ENCODE measurements at places on chromosomes 7 and 10.
A peak's percentile ranks its signal among the peaks of the same experiment; 100 is the strongest.

GRCh38 chr7:120293027-120293426 is 20.1 kb downstream of the KCND2 start:
- no peak for DNase-seq

- no peak for DNase-seq
Observed at GRCh38 chr7:84039432-84039831, 155.2 kb downstream of the SEMA3A start.

- DNase-seq = peak; percentile 46
Observed at GRCh38 chr7:129664029-129665012, 52.8 kb downstream of the NRF1 start.

- no peak for DNase-seq
Observed at GRCh38 chr7:41142904-41143473, 559.9 kb downstream of the INHBA start.

DNA sequence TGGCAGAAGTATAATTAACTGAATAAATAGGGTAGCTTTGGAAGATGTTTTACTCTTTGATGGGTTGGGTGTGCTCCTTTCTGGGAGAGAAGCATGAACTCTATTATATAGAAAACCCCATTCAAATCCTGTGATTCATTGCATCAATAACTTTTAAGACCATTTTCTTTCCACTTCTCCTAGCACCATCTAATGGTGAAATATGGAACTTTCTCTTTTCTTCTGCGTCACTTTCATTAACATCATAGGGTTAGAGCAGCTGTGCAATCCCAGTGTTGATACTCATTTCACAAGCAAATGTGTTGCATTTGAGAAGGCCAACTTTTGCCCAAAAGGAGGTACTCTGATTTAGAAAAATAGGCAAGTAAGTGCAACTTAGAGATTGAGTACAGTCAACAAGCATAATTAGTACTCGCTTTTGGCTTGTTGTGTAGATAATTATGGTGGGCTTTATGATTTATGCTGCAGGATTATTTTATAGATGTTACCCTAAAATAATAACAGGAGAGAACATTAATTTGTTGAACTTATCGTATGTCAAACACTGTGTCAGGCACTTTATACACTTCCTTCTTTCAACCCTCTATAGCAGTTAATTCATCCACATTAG is 92.9 kb downstream of the CPED1 start:
- peak; percentile 27 for DNase-seq

DNA sequence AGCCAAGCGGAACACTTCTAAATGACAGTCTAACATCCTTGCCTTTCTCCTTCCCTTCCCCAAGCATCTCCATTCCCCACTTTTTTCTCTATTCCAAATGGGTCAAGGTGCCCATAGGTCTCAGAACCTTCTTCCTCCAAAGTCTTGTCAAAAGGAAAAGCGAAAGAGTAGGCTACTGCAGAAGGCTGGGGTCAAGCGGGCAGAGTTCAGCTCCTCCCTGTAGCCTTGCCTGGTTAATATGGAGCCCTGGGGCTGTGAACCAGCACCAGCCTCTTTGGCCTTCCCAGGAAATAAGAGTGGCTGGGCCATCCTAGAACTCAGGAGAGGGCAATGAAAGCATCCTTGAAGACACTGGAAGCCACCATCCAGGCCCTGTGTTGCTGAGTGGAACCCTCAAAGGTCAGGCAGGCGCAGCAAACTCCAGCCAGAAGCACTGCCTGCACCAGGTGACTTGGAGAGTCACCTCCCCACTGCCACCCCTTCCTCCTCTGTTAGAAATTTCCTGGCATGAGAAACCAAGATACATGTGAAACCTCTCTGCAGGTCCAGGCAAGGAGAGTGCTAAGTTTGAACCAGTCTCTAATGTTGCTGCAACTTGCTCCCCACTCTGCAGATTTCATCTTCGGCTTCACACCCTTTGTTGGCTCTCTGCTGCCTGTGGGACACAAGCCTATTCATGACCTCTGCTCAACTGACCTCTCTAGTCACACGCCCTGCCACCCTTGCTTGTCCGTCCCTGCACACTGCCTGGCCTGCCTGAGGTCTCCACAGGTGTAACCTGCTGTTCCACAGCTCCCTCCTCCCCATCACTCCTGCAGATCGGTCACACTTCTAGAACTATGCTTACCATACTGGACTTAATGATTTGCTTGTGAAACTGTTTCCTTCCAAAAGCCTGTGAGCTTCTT is 74.9 kb downstream of the SH3PXD2A start:
- DNase-seq = no peak

- no peak for DNase-seq
Observed at GRCh38 chr7:134184767-134185166, 57.6 kb downstream of the LRGUK start.

All from NCI-H1417 (cell line).